Bronchus fibroblast of lung (primary cell): ENCODE measurements at places on chromosomes 7 and 10. TPM values are rescaled to one million over a fixed set of nuclear protein-coding genes. Genes with fewer than 3 reads are reported as not detected.

C10orf120 gene
- total RNA-seq: not detected in 2 replicates

LIPK gene
- not detected in 2 replicates for total RNA-seq

TRIM4 gene
- 14.3 and 15.6 TPM in 2 replicates for total RNA-seq

CLDN3 gene
- total RNA-seq: not detected in 2 replicates

WIPF3 gene
- under 0.01 TPM in 1 of 2 replicates, not detected in the other for total RNA-seq

C10orf62 gene
- not detected in 2 replicates for total RNA-seq

CC2D2B gene
- total RNA-seq: not detected in 2 replicates

ERVW-1 gene
- not detected in 2 replicates for total RNA-seq

PNPLA8 gene
- 13.8 and 18.5 TPM in 2 replicates for total RNA-seq

ACTL6B gene
- not detected in 2 replicates for total RNA-seq

NXPH1 gene
- total RNA-seq: not detected in 2 replicates

LRRD1 gene
- 0.17 TPM in 1 of 2 replicates, not detected in the other for total RNA-seq

CELF2 gene
- total RNA-seq: 1.7 and 2.2 TPM in 2 replicates

SYT15B gene
- under 0.01 and 0.17 TPM in 2 replicates for total RNA-seq
